ENCODE measurements at places on chromosomes 1 and 21.

DNA sequence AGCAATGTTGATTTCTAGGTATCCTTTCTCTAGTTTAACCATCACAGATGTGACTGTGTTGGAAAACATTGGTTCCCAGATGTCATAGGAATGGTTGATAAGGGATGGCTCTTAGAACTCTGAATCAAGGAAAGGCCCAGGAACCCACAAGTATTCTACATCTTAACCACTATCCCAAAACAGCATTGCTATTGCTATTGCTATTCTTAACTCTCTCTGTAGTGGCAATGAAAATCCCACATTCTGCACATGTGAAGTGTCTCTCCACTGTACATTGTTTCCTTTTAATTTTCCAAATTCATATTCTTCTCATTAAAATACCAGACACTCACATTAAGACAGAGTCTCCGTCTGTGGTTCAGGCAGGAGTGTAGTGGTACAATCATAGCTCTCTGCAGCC is 420.4 kb upstream of the RUNX1 start:
- DNase-seq, result no peak

DNA sequence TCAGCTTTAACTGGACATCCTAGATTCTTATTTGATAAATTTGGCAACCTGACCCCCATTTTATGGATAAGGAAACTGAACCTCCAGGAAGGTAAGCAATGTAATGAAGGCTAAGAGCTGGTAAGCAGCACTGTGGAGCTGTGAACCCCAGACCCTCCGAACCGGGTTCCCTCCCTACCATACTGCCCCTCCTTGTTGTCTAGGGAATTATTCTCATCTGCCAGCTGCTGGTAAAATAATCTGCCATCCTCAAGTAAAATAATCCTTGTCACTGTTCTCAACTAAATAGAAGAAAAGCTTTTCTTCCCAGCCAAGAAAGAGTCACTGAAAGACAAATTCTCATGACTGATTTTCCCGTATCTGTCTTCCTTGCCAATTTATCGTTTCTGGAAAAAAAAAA is 55.8 kb upstream of the PRDX6 start:
- DNase-seq, result no peak

DNA sequence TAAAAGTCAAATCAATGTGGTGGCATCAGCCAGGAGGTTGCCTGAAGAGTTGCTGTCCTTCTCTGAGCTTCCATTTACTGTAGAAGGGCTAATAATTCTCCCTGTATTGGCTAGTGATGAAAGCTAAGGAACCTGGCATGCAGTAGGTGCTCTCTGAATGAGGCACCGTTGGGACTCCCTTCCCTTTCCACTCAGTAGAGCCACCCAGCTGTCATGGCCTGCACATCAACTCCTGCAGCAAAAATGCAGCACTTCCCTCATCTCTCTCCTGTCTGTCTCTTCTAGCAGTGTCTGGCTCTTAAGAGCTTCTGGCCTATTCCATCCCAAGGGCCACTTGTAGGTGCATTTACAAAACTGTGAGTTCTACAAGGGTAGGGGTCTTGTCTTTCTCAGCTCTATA is 369.0 kb downstream of the MATN1 start:
- DNase-seq, result no peak

GRCh38 chr1:24383381-24383940 is 30.1 kb downstream of the STPG1 start:
- no peak for DNase-seq

GRCh38 chr21:45632160-45632559 is 11.4 kb upstream of the PCBP3 start:
- DNase-seq, result no peak
